ENCODE measurements at places on chromosomes 11 and 22.

GRCh38 chr11:61782841-61783240 is 9.6 kb downstream of the TMEM258 start:
- no peak for DNase-seq

DNA sequence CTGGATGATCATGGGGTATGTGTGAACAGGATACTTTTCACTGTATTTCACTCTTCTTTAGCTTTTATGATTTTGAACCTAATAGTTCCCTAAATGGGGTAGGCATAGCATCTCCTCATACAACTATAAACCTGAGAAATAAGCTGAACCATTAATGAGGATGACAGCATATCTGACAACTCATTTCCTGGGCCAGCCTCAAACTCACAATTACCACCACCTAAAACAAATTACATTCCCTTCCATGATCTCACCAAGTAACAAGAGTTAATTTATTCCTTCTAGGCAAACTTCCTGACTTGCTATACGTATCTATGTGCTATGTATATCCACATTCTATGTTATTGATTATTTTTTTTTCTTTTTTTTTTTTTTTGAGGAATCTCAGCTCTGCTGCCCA is 23.0 kb downstream of the SIK3 start:
- DNase-seq: no peak

- DNase-seq: no peak
Observed at GRCh38 chr22:49359076-49359475, 468.6 kb downstream of the BRD1 start.

- no peak for DNase-seq
Observed at GRCh38 chr11:2566223-2567025, 121.6 kb downstream of the KCNQ1 start.

DNA sequence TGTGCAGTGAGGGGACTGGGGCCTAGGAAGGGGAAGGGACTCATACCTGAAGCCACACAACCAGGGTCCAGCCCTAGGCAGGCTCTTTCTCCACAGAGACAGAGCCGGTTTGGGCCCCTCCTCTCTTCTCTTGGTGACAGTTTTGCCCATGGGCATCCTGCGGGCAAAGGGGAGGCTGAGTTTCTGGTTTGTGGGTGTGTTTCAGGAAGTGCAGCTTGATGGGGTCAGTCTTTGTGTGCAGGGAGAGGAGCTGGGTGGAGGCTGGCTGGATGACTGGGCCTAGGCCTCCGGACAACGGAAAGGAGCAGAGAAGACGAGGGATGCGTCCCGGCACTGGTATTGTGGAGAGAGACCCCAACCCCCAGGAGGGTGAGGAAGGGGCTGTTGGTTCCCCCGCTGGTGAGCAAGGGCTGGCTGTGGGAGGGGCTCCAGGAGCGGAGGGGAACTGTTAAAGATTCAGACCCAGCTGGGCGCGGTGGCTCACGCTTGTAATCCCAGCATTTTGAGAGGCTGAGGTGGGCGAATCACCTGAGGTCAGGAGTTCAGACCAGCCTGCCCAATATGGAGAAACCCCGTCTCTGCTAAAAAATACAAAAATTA is 23.4 kb upstream of the CELSR1 start:
- DNase-seq: no peak

DNA sequence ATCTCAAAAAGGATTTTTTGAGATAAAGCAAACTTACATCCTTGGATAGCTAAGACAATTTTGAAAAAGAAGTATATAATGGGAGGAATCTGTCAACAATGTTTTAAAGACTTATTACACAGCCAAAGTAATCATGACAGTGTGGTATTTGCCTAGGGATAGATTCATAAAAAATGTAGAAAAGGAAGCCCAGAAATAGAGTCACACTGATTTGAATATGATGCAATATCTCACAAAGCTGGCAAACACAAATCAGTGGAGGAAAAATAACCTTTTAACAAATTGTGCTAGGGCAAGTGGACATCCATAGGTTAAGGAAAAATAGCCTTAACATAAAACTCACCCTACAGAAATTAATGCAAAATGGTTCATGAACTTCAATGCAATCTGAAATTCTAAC is 6.0 kb downstream of the XKR3 start:
- DNase-seq: no peak

DNA sequence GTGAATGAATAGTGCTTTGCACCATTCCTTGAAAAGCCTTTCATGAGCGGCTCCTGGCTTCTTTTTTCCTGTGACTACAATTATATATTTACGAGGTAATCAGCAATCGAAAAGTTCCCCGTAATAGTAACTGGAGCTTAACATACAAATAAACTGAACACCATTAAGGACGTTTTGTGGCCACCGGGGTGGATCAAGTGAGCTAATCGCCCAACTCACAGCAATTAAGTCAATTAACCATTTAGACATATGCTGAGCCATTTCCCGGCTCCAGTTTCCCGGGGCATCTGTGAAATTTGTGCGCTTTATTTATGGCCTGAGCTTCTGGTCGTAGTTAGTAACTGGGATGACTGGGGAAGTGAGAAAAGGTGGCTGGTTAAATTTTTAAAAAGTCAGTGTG is 465.2 kb downstream of the MIAT start:
- DNase-seq: peak; percentile 65

DNA sequence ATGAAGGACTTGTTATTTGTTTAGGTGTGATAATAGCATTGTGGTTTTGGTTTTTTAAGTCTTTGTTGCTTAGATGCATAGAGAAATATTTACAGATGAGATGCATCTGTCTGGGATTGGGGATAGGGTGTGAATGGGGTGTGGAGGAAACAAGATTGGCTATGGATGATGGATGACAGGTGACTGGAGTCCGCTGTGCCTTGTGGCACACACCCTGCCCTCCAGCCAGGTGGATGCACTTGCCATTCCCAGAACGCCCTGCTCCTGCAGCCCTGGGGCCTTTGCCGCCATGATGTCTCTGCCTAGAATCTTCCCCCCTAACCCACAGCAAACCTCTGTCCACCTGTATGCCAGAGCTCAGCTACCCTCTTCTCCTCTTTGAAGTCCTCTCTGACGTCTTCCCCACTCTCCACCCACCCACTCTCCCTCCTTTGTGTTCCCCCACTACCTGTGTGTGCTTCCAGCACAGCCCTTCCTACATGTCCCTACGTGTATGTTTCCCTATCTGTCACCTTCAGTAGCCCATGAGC is 54.7 kb downstream of the WNT11 start:
- DNase-seq: no peak

DNA sequence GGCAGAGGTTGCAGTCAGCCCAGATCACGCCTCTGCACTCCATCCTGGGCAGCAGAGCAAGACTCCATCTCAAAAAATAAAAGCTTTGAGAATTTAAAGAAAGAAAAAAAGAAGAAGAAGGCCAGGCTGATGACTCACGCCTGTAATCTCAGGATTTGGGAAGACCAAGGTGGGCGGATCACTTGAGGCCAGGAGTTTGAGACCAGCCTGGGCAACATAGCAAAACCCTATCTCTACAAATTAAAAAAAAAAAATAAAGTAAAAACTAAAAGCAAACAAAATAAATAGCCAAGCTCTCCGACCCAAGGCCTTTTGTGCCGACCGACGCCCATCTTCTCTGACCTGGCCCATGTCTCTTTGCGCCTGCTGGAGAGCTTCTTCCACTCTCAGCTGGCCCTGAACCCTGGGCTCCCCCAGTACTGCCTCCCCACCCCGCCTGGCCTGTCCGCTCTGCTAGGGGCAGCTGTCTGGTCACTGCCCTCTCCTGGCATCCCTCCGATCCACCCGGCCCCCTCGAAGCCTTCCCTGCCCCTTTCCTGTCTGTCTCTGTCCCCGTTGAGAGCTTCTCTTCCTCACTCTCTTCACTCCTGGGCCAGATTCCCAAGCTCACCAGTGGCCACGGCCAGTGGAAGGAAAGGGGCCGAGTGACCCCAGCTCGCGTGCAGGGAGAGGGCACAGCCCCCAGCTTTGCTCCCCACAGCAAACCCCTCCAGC is 4.8 kb upstream of the LSP1 start:
- DNase-seq: no peak

GRCh38 chr11:63843041-63843440 is 4.1 kb downstream of the MARK2 start:
- DNase-seq: no peak

- no peak for DNase-seq
Observed at GRCh38 chr22:22244316-22245250, at the start of gene VPREB1. VPREB1 (plus strand) TSS chr22:22244786; CDS start chr22:22244814, 28 bp downstream.

DNA sequence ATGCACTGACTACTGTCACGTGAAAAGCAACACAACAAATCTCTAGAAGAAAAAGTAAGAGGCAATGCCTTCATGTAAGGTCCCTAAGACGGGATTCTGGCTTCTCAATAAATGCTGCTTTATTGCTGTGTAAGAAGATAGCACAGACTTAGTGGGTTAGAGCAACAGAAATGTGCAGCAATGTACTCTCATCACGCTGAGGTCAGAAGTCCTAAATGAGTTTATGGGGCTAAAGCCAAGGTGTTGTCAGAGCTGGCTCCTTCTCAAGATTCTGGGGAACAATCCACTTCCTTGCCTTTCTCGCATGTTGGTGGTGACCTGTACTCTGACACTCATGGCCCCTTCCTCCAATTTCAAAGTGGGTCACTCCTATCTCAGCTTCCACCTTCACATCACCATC is 93.4 kb downstream of the SHANK2 start:
- DNase-seq: no peak

DNA sequence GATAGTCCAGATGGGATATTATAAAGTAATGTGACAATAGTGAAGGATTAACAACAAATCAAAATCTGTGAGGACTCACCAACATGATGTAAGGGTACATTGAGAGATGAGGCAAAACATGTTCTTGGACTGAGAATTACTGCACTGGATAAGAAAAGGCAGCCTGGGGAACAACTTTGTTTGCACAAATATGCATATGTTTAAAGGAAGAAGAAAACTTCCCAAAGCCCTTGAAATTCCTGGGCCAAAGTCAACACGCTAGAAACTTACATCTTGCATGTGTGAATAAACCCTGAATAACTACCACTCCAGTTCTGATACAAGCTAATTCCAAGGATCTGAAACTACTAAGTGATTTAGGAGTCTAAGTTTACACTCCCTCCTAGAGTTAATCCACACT is 1.1 kb downstream of the OR52A5 start:
- no peak for DNase-seq

DNA sequence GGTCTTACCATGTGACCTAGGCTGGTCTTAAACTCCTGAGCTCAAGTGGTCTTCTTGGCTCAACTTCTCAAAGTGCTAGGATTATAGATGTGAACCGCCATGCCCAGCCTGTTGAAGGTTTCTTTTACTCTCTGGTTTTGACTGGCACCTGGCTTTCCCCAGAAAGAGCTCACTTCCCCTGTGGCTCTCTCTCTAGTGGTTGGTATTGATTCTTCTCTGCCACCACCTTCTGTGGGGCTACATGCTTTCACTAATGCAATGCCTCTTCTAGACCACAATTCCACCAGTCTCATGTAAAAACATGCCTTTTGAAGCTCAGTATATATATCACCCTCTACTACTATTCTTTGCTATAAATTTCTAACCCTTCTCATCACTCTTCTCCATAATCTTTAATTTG is 67.2 kb downstream of the CCDC83 start:
- DNase-seq: no peak

- no peak for DNase-seq
Observed at GRCh38 chr11:61362542-61362875, 335 bp downstream of the TMEM138 start.

DNA sequence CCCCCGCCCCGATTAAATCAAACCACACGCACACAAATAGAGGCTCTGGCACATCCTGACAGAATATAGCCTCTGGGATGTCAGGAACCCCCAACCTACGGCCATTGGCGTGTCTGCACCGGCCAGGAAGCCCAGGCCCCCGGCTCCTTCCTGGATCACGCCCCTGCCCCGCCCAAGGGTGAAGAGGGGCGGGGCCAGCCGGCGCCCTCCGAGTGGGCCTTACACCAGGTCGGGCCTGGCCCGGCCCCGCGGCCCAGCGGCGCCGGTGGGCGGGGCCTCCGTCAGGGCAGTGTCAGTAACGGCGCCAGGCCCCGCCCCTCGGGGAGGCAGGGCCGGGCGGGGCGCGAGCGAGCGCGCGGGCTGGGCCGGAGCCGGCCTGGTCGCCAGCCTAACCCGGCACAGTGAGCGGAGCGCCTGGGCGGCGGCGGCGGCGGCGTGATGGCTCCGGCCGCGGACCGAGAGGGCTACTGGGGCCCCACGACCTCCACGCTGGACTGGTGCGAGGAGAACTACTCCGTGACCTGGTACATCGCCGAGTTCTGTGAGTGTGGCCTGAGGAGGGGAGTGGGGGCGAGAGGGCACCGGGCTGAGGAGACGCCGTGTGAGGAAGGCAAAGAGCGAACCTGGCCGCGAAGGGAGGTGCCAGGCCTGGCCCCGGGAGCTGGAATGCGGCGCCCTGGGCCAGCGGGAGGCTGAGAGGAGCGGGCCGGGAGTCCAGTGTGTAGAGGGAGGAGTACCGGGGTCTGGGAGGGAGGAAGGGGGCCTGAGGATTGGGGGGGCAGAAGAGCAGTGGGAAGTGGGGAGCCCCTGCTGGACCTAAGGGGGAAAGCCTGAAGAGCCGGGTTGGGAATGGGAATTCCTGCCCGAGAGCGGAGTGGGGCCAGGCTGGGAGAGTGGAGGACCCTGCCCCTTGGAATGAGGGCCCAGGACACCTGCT is at the start of gene ACER3:
TSS of gene ACER3 (plus strand) at position 380 of the 937 bp plus-strand sequence. CDS start at position 439, 59 bp downstream.
- peak; percentile 58 for DNase-seq

DNA sequence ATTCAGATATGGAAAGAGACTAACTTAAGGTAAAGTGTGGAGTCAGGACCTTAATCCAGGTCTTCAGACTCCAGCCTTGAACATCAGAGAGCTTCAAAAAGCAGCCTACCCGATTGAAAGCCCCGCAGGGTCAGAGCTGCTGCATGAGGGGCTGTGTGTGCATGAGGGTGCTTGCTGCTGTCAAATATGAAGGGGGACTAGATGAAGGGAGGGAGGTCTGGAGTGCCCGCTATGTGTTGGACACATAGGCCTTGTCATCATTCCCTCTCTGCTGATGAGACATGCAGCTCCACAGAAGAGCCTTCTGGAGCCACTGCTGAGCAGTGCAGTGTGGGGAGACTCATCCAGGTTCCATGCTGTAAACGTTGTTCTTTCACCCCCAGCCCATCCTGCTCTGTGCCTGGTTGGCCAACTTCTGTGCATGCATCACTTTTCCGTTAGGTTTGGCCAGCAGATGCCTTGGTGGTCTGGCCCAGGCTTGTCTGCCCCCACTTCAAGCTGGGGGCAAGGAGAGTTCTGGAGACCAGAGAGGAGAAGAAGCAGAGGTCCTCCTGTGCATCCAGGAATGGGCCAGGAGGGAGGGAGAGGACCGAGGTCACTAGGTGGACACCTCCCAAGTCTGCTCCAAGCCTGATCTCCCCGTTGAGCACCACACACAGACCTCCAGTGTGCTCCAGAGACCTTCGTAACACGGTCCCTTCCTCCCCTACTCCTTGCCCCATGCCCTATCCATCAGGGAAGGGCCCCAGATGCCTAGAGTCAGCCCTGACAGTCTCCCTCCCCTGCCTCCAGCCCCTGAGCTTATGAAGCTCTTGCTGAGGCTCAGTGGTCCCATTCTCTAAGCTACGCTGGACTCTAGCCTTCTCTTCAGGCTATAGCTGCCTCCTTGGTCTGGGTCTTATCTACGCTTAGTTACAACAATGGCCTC is 32.0 kb downstream of the LRRC32 start:
- DNase-seq: no peak
